ENCODE measurements at places on chromosomes 3 and 15. TPM values are rescaled to one million over a fixed set of nuclear protein-coding genes. Genes with fewer than 3 reads are reported as not detected.

- H3K36me3 ChIP-seq, result no peaks in the 10 kb centered on the region
- no peaks in the 10 kb centered on the region for H3K27me3 ChIP-seq
- no peak overlapping the region for H3K27ac ChIP-seq
- no peak for DNase-seq
- H3K4me3 ChIP-seq, result no peak overlapping the region
Measured at GRCh38 chr15:42066764-42067415, 27.5 kb downstream of the PLA2G4D start.

- DNase-seq, result no peak
- no peaks in the 10 kb centered on the region for H3K36me3 ChIP-seq
- no peak overlapping the region for H3K27ac ChIP-seq
- H3K4me1 ChIP-seq, result no peaks in the 10 kb centered on the region
Measured at GRCh38 chr3:52857133-52857532, 22.3 kb upstream of the MUSTN1 start.

GRCh38 chr3:14428087-14429033, 26.0 kb downstream of the SLC6A6 start:
- H3K36me3 ChIP-seq, result peaks cover 7% of the 10 kb centered on the region
- no peak for DNase-seq
- H3K4me3 ChIP-seq, result no peak overlapping the region
- no peak overlapping the region for H3K27ac ChIP-seq
- H3K27me3 ChIP-seq, result no peaks in the 10 kb centered on the region
- peaks cover 95% of the 10 kb centered on the region for H3K4me1 ChIP-seq

DNA sequence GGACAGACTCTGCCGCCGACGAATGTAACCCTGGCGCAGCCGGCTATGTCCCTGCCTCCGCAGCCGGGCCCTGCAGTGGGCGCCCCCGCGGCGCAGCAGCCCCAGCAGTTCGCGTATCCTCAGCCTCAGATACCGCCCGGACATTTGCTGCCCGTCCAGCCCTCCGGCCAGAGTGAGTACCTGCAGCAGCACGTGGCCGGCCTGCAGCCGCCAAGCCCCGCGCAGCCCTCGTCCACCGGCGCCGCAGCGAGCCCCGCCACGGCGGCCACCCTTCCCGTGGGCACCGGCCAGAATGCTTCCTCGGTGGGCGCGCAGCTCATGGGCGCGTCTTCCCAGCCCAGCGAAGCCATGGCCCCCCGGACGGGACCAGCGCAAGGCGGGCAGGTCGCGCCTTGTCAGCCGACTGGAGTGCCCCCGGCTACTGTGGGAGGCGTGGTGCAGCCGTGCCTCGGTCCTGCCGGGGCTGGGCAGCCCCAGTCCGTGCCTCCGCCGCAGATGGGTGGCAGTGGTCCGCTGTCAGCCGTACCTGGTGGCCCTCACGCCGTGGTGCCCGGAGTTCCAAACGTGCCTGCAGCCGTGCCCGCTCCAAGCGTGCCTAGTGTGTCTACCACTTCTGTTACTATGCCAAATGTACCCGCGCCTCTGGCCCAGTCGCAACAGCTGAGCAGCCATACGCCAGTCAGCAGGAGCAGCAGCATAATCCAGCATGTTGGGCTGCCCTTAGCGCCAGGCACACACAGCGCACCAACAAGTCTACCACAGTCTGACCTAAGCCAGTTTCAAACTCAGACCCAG, 2.4 kb downstream of the TSC22D2 start:
- peaks cover 37% of the 10 kb centered on the region for H3K4me1 ChIP-seq
- H3K27me3 ChIP-seq, result no peaks in the 10 kb centered on the region
- H3K27ac ChIP-seq, result 0 out of 2 replicates have a peak overlapping the region, but pooled peaks have one; percentile 97
- peak overlapping the region; percentile 69 for H3K4me3 ChIP-seq
- DNase-seq, result peak; percentile 24
- H3K36me3 ChIP-seq, result peaks cover 18% of the 10 kb centered on the region

GRCh38 chr15:85706779-85707518, 87.8 kb downstream of the KLHL25 start:
- DNase-seq, result no peak
- H3K27ac ChIP-seq, result no peak overlapping the region
- H3K4me3 ChIP-seq, result no peak overlapping the region
- H3K36me3 ChIP-seq, result peaks cover 6% of the 10 kb centered on the region
- no peaks in the 10 kb centered on the region for H3K27me3 ChIP-seq

- no peaks in the 10 kb centered on the region for H3K4me1 ChIP-seq
- no peaks in the 10 kb centered on the region for H3K27me3 ChIP-seq
- no peak for DNase-seq
- H3K36me3 ChIP-seq, result no peaks in the 10 kb centered on the region
- no peak overlapping the region for H3K27ac ChIP-seq
- H3K4me3 ChIP-seq, result no peak overlapping the region
Measured at GRCh38 chr3:174002543-174002942, 605.0 kb downstream of the NLGN1 start.

DNA sequence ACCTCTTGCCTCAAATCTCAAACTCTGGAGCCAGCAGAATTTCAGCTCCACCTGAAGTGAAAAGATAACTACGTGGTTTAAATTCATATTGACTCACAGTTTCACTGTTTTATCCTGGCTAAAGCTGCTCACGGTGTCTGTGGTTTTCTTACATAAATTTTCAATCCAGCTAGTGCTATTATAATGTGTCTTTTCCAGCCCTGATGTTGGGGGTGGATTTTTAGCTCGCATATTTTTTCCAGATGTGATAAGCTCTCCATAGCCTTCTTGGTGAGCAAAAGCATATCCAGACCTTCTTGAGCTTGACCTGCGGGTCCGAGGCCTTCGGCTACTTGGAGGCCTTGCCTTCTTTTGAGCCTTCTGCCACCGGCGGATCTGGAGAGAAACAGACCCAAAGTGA, 239.3 kb downstream of the DTWD1 start:
- H3K27me3 ChIP-seq, result no peaks in the 10 kb centered on the region
- no peak overlapping the region for H3K4me3 ChIP-seq
- H3K36me3 ChIP-seq, result no peaks in the 10 kb centered on the region
- DNase-seq, result no peak
- H3K27ac ChIP-seq, result no peak overlapping the region
- H3K4me1 ChIP-seq, result no peaks in the 10 kb centered on the region

- no peaks in the 10 kb centered on the region for H3K27me3 ChIP-seq
- H3K4me3 ChIP-seq, result no peak overlapping the region
- H3K4me1 ChIP-seq, result no peaks in the 10 kb centered on the region
- no peak overlapping the region for H3K27ac ChIP-seq
- no peaks in the 10 kb centered on the region for H3K36me3 ChIP-seq
- DNase-seq, result no peak
Measured at GRCh38 chr3:52614689-52615088, 71.0 kb downstream of the PBRM1 start.

GRCh38 chr15:78020007-78020406, 57.5 kb downstream of the TBC1D2B start:
- no peak for DNase-seq
- H3K27ac ChIP-seq, result no peak overlapping the region
- H3K4me3 ChIP-seq, result no peak overlapping the region

- DNase-seq, result no peak
- H3K27ac ChIP-seq, result no peak overlapping the region
- H3K27me3 ChIP-seq, result no peaks in the 10 kb centered on the region
- H3K4me3 ChIP-seq, result no peak overlapping the region
Measured at GRCh38 chr3:174413062-174413912, 445.8 kb upstream of the NAALADL2 start.

DNA sequence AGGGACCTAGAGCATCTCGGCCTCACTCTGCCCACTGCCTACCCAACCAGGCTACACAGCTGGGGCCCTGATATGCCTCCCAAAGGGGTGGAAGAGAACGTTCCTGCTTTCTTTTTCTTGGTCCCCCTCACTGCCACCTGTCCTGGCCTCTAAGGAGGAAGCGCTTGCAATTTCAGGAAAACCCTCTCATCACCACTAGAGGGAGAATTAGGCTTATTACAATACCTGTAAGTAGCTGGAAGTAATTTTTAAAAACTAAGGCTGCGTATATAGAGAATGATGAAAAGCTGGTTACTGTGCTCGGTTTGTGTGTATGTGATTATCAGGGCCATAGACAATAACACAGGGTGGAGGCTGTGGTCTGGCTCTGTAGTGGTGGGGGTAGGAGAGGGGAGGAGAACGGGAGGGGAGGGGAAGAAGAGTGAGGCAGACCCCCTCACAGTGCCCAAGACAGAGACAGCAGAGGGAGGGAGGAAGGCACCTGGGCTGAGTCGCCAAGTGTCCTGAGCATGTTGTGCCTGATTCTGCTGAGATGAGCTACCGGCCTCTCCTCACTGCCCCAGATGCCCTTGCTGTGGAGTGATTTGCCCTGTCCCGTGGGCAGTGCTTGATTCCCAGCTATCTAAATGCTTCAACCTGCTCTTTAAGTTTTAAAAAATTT, 3.3 kb downstream of the GABRG3 start:
- H3K27me3 ChIP-seq, result no peaks in the 10 kb centered on the region
- DNase-seq, result no peak
- H3K4me3 ChIP-seq, result no peak overlapping the region
- H3K36me3 ChIP-seq, result no peaks in the 10 kb centered on the region

- H3K36me3 ChIP-seq, result no peaks in the 10 kb centered on the region
- DNase-seq, result peak; percentile 50
- no peaks in the 10 kb centered on the region for H3K27me3 ChIP-seq
Measured at GRCh38 chr15:76327191-76328105, 9.1 kb upstream of the ISL2 start.

GRCh38 chr15:62327406-62327805, 162.3 kb upstream of the C2CD4B start:
- H3K27me3 ChIP-seq, result no peaks in the 10 kb centered on the region
- H3K4me3 ChIP-seq, result no peak overlapping the region
- H3K36me3 ChIP-seq, result no peaks in the 10 kb centered on the region
- no peak for DNase-seq
- H3K27ac ChIP-seq, result no peak overlapping the region

DNA sequence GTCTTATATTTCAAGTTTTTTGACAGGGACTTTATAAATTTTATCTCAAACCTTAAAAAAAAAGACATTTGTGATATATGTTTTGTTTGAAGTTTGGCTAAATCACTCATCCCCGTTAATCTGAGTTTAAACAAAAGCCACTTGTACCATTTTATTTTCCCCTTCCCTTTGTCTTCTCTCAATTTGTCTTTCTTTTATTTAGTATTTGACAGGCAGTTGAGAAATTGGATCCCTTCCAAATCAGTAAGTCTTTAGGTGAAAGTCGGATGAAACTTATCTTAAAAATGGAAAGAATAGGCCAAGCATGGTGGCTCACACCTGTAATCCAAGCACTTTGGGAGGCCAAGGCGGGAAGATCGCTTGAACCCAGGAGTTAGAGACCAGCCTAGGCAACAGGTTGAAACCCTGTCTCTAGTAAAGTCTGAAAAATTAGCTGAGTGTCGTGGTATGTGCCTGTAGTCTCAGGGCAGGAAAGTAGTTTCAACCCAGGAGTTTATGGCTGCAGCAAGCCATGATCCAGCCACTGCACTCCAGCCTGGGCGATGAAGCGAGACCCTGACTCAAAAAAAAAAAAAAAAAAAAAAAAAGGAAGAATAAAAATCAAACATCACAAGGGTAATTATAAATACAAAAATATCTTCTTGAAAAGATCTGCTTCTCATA, 394.6 kb upstream of the TPM1 start:
- no peaks in the 10 kb centered on the region for H3K27me3 ChIP-seq
- no peak for DNase-seq
- H3K4me3 ChIP-seq, result no peak overlapping the region
- no peaks in the 10 kb centered on the region for H3K36me3 ChIP-seq
- no peak overlapping the region for H3K27ac ChIP-seq

GRCh38 chr3:42667523-42668412, 14.3 kb downstream of the ZBTB47 start:
- H3K4me1 ChIP-seq, result no peaks in the 10 kb centered on the region
- no peak overlapping the region for H3K27ac ChIP-seq
- DNase-seq, result no peak
- no peak overlapping the region for H3K4me3 ChIP-seq

DNA sequence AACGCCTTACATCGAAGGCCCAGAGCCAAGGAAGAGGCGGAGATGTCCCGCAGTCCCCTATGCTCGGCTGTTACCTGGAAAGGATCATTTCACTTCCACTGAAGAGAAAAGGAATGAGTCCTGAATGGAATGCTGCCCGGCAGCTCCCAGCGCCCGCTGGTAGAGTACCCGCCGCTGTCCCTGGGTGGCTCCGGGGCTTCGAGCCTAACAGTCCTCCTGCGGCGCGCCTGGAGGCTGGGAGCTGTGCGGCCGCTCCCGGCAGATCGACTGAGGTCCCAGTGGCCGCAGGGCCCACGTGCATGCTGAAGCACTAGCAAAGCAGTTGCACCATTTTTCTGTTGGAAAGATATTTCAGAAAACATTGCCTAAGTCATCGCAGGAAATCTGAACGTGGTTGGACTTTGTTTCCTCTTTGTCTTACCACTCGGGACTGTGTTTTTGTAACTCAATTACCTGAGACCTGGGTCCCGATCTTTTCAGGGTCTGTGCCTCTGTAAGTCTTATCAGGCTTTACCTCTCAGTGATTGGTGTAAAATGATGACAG, 984 bp downstream of the RNU6-1 start:
- peak overlapping the region; percentile 73 for H3K27ac ChIP-seq
- peaks cover 10% of the 10 kb centered on the region for H3K4me1 ChIP-seq
- no peaks in the 10 kb centered on the region for H3K27me3 ChIP-seq
- no peaks in the 10 kb centered on the region for H3K36me3 ChIP-seq
- DNase-seq, result peak; percentile 79

GRCh38 chr3:194592798-194593752, 40.1 kb downstream of the TMEM44 start:
- DNase-seq, result peak; percentile 81
- no peaks in the 10 kb centered on the region for H3K36me3 ChIP-seq
- no peaks in the 10 kb centered on the region for H3K27me3 ChIP-seq
- peak overlapping the region; percentile 59 for H3K27ac ChIP-seq
- H3K4me1 ChIP-seq, result peaks cover 22% of the 10 kb centered on the region
- no peak overlapping the region for H3K4me3 ChIP-seq

DNA sequence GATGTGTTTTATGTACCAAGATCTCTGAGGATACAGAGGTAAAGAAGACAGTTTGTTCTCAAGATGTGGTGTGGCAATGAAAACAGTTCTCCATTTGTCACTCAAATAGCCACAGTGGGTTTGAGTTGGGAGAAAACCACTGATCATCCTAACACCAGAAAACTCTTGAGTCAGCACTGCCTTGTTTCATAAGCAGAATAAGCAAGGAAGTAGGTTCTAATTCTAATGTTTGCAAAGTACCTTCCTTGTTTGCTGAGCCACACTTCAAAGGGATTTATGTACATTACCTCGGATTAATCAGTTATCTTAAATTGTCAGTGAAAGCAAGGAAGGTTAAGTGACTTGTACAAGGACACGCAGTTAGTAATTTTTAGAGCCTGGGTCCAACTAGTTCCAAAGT, 107.8 kb upstream of the BOC start:
- no peak for DNase-seq
- H3K4me3 ChIP-seq, result no peak overlapping the region
- no peaks in the 10 kb centered on the region for H3K27me3 ChIP-seq
- H3K4me1 ChIP-seq, result peaks cover 6% of the 10 kb centered on the region

GRCh38 chr3:128012050-128012449, 40.2 kb upstream of the SEC61A1 start:
- DNase-seq, result no peak
- no peaks in the 10 kb centered on the region for H3K4me1 ChIP-seq
- H3K27me3 ChIP-seq, result no peaks in the 10 kb centered on the region
- no peak overlapping the region for H3K27ac ChIP-seq

- no peaks in the 10 kb centered on the region for H3K4me1 ChIP-seq
- DNase-seq, result peak; percentile 56
- H3K27ac ChIP-seq, result no peak overlapping the region
Measured at GRCh38 chr3:60742606-60743145, 508.6 kb downstream of the FHIT start.

Gene ANKRD63
- total RNA-seq, result not detected

Gene ISG20
- total RNA-seq, result 5.2 TPM

Gene NME9
- not detected for total RNA-seq

Gene C2CD4A
- 0.09 TPM for total RNA-seq

Gene LDHAL6B
- total RNA-seq, result not detected

Gene XYLB
- total RNA-seq, result 2.4 TPM

Gene ILDR1
- total RNA-seq, result 5.1 TPM
